ENCODE measurements at places on chromosomes 2 and 18. TPM values are rescaled to one million over a fixed set of nuclear protein-coding genes. Genes with fewer than 3 reads are reported as not detected.

Gene LIMS4
- 0.48 TPM for total RNA-seq

Gene NEU2
- not detected for total RNA-seq

Gene SEPTIN2
- total RNA-seq: 265 TPM

Gene FKBP1B
- 0.99 TPM for total RNA-seq

Gene NOL4
- total RNA-seq: not detected

Gene KYNU
- total RNA-seq: 0.20 TPM

Gene IGFBP5
- not detected for total RNA-seq

DNA sequence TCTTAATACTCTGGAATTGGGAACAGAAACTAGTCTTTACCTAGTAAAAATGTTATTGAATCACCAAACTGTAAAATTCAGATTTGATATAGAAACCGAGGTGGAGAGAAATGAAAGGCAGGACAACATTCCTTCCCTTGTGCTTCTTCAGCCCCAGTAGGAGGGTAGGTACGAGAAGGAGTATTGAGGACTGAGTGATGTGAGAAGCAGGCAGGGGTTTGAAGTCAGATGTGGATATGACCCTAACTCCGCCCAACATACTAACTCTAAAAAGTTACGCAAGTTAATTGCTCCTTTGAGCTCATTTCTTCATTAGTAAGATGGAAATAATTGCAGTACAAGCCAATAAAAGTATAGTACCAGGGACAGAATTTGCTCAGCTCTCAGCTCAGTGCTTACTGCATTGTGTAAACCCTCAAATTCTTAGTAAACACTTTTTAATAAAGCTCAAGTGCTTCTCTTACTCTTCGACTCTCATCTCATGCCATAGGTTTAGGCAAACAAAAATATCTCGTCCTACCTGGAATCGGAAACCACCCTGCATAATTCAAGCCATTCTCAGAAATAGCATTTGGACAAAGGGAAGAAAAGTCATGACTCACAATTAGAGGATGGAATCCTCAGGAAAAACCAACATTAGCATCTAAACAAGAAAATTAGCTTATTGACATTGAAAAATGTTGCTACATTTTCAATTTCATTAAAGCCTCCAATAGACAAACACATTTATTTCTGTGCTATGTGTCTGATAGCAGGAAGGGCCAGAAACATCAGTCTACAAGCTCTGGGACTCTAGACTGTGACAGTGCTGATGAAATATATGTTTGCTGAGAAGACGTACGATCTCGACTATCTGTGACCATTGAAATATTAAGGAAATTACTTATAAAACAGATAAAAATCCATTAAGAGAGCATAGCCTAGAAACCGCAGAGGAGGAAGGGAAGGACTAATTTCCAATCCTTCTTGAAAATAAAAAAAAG is 161.3 kb downstream of the HNMT start:
- no peak for DNase-seq

GRCh38 chr18:63216516-63217311 is 102.9 kb downstream of the BCL2 start:
- no peak for DNase-seq

DNA sequence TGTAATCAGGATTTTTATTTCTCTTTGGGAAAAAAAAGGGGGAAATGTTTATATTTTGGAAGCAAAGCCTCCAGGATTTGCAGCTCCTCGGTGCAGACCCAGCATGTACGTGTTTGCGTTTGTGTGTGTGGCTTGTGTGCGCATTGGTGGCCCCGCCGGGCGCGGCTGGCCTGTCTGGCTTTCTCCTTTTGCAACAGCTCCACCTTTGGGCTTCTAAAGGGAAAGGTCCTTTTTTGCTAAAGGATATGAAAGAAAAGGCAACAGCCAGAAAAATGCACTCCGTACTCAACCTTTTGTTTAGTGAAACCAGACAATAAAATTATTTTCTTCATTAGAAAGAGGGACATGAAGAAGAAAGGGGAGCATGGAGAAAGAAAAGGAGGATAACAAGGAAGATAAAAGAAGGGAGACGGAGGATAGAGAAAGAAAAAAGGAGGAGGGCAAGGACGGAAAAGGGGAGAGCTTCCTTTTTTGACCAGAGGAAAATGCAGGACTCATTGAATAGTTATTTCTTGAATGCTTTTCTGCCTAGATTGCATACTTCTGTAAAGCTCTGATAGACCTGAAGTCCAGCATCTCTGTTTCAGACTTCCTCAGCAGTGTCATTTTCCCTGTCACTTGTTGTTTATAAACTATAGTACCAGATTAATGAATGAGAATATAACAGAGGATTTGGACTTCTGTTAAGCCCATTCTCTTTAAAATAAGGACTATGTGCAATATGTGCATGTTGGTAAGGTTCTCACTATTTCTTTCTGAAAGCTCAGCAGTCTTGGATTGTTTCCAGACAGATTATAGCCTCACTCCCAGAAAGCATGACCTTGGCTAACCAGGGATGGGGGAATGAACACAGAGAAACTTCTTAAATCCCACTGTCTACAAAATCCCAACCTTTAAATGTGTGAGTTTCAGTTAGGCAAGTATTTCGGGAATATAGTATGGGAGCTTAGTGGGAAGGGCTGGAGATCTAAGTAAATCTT is 563.1 kb upstream of the PIK3C3 start:
- no peak for DNase-seq

GRCh38 chr2:240965905-240966456 is 32.4 kb upstream of the SNED1 start:
- no peak for DNase-seq

- no peak for DNase-seq
Observed at GRCh38 chr2:180763263-180763989, 217.0 kb upstream of the UBE2E3 start.

DNA sequence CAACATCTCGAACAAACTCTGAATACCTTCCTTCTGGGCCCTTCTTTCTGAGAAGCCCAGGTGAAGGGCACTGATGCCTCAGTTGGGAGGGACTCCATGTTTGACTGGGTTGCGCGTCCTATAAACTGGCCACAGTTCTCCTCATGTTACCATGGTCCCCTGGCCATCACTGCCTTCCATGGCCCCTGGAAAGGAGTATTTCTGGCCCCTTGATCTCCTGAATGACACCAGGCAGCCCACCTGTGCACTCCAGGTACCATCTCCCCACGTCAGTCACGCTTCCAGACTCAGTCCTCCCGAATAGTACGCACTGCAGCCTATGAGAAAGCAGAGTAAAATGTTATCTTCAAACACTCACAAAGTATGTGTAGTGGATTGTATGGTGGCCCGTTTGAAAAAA is 73.9 kb downstream of the ACKR3 start:
- DNase-seq: no peak

GRCh38 chr2:24021122-24021998 is 11.5 kb downstream of the MFSD2B start:
- peak; percentile 25 for DNase-seq

GRCh38 chr18:75016025-75016717 is 192.8 kb downstream of the PTGR3 start:
- no peak for DNase-seq

- DNase-seq: no peak
Observed at GRCh38 chr2:37851828-37852584, 73.1 kb upstream of the RMDN2 start.

- no peak for DNase-seq
Observed at GRCh38 chr2:128159437-128159836, 68.4 kb downstream of the UGGT1 start.

DNA sequence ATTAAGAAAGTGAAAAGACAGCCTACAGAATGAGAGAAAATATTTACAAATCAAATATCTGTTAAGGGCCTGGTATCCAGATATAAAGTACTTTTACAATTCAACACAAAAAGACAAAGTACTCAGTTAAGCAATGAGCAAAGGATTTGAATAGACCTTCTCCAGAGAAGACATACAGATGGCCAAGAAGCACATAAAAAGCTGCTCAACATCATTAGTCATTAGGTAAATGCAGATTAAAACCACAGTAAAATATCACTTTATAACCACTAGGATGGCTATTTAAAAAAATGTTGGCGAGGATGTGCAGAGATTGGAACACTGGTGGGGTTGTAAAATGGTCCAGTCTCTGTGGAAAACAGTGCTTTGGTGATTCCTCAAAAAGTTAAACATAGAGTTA is 38.9 kb downstream of the RAB31 start:
- DNase-seq: no peak

GRCh38 chr2:145638675-145639074 is 1118.8 kb upstream of the ZEB2 start:
- DNase-seq: no peak

- no peak for DNase-seq
Observed at GRCh38 chr2:18001671-18002070, 123.2 kb downstream of the KCNS3 start.

- DNase-seq: peak; percentile 42
Observed at GRCh38 chr2:156331572-156332283, 793 bp downstream of the NR4A2 start.

DNA sequence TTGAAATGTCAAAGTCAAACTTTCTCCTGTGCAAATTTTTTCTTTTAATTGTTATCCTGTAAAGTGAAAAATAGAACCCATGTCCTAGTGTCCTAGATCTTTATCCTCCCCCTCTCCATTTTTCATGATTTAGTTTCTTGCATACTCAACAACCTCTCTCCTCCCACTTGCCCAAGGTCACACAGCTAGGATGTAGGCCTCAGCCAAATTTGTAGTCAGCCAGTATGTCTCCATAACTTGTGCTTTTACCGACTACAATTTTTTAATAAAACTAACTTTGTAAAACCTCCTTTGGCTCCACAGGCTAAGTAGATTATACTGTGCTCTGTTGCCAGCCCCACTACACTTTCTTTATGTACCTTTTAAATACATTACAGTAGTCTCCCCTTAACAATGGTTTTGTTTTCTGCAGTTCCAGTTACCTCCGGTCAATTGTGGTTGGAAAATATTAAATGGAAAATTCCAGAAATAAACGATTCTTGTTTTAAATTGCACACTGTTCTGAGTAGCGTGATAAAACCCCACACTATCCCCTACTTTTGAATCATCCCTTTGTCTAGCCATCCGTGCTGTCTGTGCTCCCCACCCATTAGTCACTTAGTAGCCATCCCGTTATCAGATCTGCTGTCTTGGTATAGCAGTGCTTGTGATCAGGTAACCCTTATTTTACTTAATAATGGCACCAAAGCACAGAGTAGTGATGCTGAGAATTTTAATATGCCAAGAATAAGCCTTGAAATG is 22.8 kb downstream of the GULP1 start:
- DNase-seq: no peak

GRCh38 chr18:64409511-64409910 is 260.6 kb upstream of the LINC00305 start:
- DNase-seq: no peak

- DNase-seq: no peak
Observed at GRCh38 chr2:83817511-83817910, 641.6 kb downstream of the SUCLG1 start.

- DNase-seq: no peak
Observed at GRCh38 chr2:157820193-157820592, 55.9 kb downstream of the ACVR1 start.

DNA sequence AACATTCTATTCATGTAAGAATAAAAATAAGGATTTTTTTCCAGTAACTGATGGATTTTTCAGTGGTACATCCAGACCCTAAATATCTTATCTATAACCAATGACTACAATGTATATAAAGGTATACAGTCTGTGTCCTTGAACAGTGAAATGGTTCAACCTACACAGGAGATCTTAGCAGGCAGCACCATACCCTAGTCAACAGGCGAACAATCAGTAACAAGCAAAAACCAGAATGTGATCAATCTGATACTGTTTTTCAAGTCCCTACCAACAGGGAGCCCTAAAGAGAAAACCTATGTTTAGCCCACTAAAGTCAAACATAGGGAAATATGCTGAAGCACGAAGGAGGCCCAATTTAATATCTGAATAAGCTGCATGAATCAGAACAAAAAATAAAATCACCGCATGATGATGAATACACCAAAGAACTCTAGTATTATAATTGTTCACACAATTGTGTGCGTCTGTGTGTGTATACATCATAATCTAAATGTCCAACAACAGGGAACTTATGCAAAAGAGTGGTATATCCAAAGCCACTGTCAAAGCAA is 26.0 kb downstream of the PTPN2 start:
- no peak for DNase-seq

DNA sequence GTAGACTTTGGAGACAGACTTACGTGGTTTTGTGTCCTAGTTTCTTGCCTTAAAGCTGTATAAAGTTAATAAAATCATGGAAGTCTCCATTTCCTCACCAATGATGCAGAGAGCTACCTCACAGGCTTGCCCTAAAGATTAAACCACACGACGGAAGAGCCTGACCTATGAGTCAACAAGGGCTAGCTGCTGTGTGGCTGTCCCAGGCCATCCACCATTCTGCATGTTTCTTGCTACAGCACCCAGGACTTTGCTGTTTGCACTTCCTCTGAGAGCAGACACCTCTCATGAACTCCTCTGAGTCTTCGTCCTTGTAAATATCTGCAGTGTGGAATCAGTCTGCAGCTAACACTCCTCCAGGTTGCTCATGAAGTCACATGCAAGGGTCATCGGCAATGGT is 160.0 kb upstream of the TRIB2 start:
- DNase-seq: peak; percentile 41

GRCh38 chr18:21359746-21360145 is 117.7 kb downstream of the GREB1L start:
- DNase-seq: no peak

- peak; percentile 23 for DNase-seq
Observed at GRCh38 chr2:160042054-160042453, 20.4 kb downstream of the PLA2R1 start.

- DNase-seq: no peak
Observed at GRCh38 chr2:50693285-50693684, 338.6 kb downstream of the NRXN1 start.

DNA sequence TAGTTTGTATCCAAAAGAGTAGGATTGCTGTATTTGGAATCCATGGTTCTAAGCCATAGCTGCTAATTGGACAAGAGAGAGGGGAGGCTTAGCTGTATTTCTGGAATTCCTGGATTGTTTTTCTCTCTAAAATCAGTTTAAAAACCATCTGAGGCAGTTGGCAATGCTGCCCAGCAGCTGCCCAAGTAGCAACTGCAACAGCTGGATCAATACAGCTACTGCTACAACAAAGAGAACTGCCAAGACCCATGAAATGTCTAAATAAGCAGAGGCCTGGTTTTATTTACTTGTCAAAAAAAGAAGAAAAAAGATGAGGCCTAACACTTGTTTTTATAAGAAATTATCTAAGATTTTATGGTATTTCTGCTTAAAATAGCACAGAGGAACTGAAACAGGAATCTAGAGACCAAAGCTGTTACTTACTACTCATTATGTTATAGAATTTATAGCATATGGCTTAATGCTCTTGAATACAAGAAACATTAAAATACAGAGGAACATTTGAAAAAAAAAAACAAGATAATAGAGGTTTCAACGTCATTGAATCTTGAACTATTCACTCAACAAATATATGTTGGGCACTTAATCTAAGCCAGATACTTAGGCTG is 39.1 kb downstream of the TMEFF2 start:
- DNase-seq: no peak

- DNase-seq: no peak
Observed at GRCh38 chr2:133444465-133444864, 123.8 kb downstream of the NCKAP5 start.

Data from activated naive CD8-positive, alpha-beta T cell treated with anti-CD3 and anti-CD28 coated beads for 36 hours (primary cell).